Fibroblast of skin of abdomen (primary cell): ENCODE measurements at places on chromosomes 3 and 15.

DNA sequence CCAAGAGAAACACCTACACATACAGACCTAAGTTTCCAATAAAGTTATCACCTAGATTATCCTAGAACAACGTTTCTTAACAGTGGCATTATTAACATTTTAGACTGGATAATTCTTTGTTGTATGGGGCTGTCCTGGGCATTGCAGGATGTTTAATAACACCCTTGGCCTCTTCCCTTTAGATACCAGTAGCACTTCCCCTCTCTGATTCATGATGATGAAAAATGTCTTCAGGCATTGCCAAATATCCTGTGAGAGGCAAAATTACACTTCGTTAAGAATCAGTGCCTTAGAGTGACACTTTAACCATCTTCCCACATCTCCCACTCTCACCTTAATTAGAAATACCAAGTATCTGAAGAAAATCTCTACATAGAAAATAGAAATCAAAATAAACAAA is 352.6 kb downstream of the CGGBP1 start:
- no peak for DNase-seq

GRCh38 chr3:127542441-127542952 is 48.0 kb downstream of the TPRA1 start:
- no peak for DNase-seq

DNA sequence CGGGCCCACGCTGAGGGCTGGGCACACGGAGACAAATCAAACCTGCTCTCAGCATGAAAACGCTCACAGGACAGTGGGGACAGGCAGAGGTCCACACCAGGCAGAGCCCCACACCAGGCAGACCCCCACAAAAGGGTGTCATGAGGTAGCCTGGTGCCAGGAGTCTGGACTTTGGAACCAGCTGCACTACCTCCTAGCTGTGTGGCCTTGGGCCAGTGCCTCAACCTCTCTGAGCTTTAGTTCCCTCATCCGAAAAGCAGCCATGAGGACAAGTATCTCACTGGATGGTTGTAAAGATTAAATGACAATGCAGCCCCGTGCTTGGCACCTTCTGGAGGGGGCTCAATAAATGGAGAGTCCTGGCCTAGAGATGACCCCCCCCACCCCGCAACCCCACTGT is 16.5 kb upstream of the CRABP1 start:
- no peak for DNase-seq

DNA sequence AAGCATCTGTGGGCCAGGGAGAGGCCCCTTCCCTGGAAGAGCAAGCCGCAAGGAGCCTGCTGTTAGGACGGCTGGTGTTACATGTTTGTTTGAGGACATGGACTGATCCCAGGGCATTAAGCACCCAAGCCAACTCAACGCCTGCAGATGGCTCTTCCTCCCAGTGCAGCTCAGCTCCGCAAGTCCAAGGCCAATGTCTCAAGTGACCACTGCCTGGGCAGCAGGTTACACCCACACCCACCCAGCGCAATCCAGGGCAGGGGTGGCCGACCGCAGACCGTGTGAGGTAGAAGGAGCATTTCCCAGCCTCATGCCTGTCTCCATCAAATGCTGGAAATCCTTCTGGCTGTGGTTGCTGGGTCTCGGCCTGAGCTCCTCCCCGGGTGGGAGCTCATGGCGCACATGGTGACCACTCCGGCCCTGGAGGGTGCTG is 14.5 kb downstream of the GP5 start:
- DNase-seq: no peak

GRCh38 chr15:39442898-39443297 is 138.0 kb upstream of the THBS1 start:
- DNase-seq: no peak

DNA sequence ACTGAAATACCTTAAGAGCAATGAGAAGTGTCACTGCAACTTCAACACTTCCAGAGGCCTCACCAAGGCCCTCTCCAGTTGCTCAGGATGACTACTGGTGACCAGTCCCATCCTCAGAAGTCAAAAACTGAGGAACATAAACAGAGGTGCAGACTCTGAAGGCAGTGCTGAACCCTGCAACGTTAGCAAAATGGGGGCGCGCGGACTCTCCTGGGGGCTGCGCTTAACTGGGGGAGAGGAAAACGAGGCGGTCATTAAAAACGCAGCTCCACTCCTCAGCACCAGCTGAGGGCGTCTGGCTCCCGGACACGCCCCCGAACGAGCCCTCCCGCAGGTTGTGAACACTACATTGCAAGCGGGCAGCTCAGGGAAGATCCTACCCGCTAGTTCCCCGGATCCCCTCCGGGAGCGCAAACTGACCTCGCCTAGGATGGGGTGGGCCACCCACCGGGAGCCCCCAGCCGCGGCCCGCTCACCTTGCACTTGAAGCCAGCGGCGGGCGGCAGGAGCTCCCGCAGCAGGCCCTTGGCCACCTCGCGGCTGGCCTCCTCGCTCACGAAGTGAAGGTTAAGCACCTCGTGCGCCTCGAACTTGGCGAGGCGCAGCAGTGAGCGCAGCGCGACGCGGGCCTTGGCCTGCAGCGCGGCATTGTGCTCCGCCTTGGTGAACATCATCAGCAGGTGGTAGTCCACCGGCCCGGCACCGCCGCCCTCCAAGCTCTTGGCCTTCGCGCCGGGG is 711 bp downstream of the XXYLT1 start:
- DNase-seq: peak; percentile 41

DNA sequence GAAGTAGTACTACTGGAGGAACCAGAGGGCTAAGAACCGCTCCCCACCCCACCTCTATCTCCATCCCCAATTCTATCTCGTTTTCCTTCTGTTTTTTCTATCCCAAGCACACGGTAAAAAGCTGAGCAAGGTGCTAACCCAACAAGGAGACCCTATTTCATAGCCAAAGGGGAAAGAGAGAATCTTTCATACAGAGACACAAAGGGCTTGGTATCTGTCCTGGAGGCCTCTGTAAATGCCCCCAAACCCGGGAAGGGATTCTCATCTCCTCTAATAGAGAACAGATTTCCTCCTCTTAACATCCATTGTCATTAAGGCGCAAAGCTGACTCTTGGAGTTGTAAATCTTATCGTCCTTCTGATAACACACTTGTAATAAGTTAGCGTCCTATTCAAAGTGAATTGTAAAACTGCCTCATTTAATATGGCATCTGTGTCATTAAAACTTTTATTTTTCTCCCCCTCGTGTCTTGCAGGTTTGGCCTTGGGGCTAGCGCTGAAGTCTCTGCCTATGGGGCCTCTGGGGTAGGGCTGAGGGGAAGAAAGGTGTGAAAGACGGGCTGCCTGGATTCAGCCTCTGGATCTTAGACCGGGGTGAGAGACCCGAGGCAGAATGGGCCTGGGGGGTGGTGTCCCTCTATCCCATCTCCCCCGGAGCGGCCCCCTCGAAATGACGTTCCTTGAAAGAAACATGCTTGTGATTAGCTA is 12.1 kb downstream of the NR2F2 start:
- no peak for DNase-seq
